ENCODE measurements at places on chromosomes 5 and 9.

DNA sequence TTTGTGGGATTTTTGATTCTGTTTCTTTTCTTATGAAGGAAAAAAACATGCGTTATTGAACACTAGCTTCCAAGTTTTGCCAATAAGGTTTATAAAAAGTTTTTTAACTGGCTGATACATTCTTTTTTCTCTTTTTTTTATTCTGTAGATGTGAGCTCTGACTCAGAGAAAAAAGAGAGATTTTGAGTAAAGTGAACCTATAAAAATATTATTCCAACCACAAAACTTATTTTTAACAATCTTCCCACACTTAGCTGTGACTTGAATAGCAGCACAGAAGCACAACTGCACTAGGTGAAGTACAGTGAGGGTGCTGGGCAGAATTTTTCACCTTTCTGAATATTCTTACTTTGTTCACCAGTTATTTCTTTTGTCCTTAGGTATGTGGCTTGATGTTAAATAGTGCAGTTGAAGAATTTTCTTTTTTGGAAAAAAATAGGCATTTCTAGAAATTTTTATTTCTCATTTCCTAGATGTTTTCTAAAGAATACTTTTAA is 41.6 kb downstream of the CHSY3 start:
- DNase-seq = no peak

GRCh38 chr5:119274030-119274766 is 81.6 kb upstream of the TNFAIP8 start:
- no peak for DNase-seq

DNA sequence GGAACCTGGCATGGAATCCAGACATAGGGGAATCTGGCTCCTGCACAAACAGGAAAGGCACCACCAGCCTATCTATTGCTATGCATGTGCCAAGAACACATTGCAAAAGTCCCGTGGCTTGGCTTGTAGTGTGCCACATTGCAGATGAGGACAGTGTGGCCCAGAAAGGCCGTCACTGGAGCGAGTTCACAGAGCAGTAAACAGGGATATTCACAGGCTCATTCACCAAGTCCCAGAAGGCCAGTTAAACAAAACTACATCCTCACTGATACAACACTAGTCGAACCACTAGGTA is 39.6 kb upstream of the TRIM32 start:
- no peak for DNase-seq

DNA sequence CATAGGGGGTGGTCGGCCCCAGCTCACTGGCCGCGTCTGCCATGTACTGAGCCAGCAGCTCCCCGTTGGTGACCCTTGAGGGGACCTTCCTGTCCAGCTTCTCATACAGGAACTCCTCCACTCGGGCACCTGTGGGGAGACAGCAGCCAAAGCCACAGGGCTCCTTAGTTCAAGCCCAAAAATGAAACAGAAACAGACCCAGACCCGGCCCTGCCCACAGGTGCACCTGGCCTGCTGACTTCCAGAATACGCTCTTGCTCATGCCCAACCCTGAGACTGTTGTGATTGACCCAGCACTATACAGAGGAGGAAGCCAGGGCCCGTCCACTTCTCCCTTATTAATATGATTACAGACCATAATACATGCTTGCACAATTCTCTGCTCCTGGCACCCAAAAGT is 7.0 kb downstream of the SH3GLB2 start:
- peak; percentile 33 for DNase-seq

DNA sequence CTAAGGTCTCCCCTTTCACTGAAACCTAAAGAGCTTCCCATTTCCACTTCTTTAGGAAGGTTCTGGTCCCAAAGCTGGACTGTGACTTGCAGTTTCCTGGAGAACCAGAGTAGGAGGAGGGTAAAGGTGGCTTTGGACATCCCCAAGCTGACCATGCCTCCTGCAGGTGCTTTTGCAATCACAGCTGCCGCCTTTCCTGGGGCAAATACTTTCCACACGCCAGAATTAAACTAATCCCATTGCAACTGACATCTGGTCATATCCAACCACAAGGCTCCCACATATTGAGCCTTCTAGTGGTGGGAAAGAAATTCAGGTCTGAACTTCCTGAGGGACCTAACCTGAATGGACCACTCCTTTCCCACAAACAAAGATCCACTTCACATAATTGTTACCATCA is 92.7 kb downstream of the NRG2 start:
- no peak for DNase-seq

- peak; percentile 38 for DNase-seq
Measured at GRCh38 chr9:5949103-5949699, 58.5 kb downstream of the MLANA start.

DNA sequence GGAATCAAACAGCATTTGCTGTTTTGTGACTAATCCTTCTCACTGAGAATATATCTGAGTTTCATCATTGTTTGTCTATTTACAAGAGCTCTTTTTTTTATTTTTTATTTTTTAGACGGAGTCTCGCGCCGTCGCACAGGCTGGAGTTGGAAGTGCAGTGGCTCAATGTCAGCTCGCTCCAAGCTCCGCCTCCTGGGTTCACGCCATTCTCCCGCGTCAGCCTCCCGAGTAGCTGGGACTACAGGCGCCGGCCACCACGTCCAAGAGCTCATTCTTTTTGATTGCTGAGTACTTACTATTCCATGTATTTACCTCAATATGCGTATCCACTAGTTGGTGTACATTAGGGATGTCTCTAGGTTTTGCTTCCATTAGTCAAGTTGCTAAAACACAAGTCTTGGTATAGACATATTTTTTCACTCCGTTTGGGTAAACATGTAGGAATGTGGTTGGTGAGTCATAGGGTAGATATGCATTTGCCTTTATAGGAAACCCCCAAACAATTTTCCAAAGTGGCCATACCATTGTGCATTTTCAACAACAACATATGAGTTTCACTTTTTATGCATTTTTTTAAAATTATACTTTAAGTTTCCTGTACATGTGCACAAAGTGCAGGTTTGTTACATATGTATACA is 1005.0 kb upstream of the CDH10 start:
- no peak for DNase-seq

- no peak for DNase-seq
Measured at GRCh38 chr5:35857606-35858205, 1.0 kb downstream of the IL7R start.

- DNase-seq = peak; percentile 85
Measured at GRCh38 chr9:113657765-113658544, 194.4 kb downstream of the RGS3 start.

- DNase-seq = peak; percentile 30
Measured at GRCh38 chr5:175654807-175655206, 3.1 kb upstream of the HRH2 start.

- DNase-seq = no peak
Measured at GRCh38 chr9:70954126-70954525, 167.3 kb downstream of the TRPM3 start.

- DNase-seq = peak; percentile 21
Measured at GRCh38 chr5:168529374-168530234, 499 bp downstream of the FBLL1 start.

DNA sequence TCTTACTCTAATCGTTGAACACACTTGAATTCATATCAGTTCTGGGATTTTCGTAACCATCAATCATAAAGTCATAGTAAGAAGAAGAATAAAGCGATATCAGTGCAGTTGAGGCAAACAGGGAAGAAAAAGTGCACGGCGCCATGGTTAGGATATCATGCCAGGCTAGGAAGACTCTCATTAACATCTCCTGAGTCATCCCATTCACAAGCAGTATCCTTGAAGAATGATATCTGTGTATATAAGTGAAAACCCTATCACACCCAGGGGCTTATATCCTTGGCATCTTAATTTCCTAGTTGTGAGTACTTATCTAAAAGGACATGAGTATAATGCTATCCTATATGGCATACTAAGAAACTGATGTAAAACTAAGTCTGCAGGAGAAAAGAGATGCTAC is 38.6 kb downstream of the NFIB start:
- no peak for DNase-seq

DNA sequence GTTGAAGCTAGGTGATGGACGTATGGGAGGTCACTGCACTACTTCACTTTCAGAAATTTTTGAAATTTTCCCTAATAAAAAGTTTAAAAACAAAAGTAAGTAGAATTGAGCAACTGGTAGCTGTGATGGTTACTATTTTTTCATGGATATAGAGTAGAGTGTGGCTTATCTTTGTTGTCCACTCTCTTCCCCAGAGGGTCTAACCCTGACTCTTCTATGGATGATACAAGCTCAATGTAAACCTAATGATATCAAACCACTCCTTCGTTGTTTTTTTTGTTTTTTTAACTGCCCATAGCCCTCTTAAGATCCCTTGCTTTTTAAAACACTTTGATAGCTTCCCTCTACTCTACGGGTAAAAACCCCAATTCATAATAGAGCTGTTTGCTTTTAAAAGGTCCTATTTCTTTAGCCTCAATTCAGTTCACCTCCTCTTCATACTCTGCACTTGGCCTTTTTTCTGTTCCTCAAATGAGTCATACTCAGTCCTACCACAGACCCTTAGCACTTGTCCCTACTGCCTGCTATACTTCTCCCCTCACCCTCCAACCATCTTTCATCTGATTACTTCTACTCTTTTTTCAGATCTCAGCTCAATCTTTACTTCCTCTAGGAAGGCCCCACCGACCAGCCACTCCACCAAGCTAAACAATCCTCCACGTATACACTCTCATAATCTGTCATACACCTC is 2.6 kb downstream of the HDAC3 start:
- DNase-seq = no peak

DNA sequence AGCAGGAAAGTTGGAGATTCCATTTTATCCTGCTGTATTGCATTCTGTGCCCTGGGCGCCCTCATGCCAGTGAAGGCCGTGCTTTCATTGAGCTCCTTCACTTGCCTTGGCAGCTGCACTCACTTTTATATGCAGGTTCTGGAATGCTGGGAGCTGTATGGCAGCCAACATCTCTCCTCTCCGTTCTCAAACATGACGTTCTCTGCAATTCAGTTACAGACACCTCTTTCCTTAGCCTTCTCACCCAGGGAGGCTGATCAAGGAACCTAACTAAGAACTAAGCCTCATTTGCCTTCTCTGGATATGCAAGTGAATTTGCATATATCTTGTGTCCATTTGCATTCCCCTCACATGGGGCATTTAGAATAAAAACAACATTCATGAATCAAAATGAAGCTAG is 29.4 kb upstream of the PURA start:
- no peak for DNase-seq

GRCh38 chr5:95283022-95283615 is 1.8 kb downstream of the MCTP1 start:
- no peak for DNase-seq

DNA sequence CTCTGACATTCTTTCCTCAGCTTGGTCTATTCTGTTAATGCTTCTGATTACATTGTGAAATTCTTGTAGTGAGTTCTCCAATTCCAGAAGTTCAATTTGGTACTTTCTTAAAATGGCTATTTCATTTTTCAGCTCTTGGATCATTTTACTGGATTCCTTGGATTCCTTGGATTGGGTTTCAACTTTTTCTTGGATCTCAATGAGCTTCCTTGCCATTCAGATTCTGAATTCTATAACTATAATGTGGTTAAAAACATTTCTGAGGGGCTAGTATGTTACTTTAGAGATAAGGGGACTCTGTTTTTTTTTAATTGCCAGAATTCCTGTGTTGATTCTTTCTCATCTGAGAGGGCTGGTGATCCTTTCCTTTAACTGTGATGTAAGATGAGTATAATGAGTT is 136.4 kb downstream of the MCTP1 start:
- no peak for DNase-seq

DNA sequence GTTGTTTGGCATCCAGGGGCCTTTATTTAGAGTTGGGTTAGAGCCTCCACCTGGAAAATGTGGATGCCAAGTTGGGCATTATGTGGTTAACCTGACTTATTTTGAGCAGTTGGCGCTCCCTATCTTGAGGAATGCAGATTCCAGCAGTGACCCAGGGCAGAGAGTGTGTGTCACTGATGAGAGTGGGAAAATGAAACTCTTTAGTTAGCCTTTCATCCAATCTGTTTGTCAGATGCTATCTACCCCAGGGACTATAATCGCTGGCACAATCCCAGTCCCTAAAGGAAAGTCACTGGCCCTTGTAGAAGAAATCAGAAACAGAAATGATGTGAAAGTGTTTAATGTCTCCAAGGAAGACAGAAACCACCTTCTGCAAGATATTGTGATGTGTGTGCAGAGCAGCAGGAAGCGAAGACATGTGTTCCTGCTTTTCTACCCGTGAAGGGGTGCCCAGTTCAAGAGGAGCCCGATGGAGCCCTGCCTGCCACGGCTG is 10.2 kb upstream of the STING1 start:
- no peak for DNase-seq

DNA sequence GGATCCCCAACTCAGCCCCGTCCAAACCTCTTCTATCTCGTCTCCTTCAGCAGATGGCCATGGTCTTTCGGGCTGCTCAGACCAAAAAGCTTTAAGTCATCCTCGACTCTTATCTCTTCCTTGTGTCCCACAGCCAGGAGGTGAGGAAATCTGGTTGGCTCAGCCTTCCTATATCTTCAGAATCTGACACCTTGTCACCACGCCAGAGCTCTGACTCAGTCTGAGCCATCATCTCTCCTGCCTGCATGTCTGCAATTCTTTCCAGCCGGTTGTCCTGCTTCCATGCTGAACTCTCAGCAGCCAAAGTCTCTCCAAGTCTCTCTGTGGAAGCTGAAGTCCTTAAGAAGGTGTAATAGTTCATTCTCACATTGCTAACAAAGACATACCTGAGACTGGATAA is 419.3 kb upstream of the ADAMTS16 start:
- no peak for DNase-seq

DNA sequence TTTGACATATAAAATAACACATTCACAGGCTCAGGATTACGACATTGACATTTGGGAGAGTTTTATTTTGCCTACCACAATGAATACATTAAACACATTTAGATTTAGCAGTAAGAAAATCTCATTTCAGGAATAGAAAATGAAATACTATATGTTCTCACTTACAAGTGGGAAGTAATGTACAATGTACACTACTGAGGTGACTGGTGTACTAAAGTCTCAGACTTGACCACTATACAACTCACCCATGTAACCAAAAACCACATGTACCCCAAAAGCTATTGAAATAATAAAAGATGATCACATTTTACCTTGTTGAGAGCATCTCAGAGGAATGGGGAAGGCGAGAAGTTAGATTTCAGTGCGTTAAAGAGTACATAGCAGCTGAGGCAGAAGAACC is 1202.4 kb upstream of the SEMA6A start:
- no peak for DNase-seq

DNA sequence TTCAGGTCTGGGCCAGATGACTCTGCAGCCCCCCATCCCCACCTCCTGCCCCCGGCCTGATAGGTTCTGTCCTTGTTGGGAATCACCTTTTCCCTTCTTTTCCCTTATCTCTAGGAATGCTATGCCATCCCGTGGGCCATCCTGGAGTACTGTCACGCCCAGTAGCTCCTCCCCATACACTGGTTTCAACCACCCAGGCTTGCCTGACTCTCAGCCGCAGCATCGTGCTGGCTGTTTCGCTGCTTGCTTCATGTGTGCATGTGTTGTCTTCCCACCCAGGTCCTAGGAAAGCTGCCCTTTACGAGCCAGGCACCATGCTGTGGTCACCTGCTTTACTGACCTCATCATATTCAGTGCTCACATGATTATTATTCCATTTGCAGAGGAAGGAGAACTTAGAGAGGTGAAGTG is 71.8 kb downstream of the ANGPTL2 start:
- no peak for DNase-seq
